ENCODE measurements at places on chromosomes 3 and 15.

DNA sequence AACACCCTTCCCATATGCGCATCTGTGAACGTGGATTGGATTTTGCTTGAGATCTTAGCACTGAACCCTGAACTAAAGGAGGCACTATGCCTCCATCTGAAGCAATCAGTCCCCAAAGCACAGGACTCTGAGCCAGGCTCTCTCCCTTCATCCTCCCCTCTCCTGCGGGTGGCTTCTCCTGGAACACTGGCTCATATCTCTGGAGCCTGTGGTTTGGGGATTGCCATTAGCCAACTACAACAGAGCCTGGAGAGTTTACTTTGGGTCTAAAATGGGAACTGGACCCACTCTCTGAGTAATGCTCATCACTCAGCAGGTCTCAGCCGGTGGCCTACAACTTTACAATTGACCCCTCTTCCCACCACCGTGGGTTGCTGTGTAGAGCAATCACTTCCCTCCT lies 190.8 kb upstream of the HES1 start:
- DNase-seq, result no peak

- no peak for DNase-seq
Measured at GRCh38 chr15:66679657-66680108, 22.4 kb upstream of the SMAD6 start.

DNA sequence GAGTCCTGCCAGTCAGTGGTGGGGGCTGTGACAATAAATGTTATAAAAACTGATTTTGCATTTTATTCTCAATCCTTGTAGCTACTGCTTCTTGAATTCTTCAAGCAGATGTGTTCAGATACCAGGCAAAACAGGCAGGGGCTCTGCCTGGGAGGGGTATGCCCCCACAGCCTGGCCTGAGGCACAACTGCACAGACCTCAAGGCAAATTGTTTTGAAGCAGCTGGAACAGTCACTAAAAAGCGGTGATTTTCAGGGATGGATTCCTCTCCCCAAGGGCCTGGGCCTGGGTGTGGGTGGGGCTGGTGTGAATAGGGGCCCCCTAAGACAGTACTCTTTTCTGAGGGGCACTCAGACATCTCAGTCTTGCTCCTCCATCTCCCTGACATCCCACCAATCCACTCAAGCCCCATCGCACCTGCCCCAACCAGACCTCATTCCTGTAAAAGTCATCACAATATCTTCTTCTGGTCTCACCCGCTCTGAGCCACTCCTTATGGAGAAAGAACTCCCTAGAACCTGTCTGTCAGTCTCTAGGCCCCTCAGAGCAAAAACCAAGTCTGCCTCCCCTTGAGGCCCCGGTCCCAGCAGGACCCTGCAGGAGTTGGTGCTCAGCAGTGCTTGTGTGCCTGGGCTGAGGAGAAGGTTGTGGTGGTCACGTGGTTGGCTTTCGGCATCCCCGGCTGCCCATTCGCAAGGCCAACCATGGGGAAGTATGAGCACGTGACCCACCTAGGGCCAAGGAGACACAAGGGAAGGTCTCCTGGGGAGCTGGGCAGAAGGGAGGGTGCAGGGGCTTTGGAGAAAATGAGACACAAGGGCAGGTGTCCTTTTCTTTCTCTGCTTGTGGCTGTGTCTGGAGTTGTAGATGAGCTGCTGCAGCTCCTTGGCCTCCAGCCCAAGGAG lies 2.9 kb upstream of the PSTPIP1 start:
- DNase-seq, result no peak

DNA sequence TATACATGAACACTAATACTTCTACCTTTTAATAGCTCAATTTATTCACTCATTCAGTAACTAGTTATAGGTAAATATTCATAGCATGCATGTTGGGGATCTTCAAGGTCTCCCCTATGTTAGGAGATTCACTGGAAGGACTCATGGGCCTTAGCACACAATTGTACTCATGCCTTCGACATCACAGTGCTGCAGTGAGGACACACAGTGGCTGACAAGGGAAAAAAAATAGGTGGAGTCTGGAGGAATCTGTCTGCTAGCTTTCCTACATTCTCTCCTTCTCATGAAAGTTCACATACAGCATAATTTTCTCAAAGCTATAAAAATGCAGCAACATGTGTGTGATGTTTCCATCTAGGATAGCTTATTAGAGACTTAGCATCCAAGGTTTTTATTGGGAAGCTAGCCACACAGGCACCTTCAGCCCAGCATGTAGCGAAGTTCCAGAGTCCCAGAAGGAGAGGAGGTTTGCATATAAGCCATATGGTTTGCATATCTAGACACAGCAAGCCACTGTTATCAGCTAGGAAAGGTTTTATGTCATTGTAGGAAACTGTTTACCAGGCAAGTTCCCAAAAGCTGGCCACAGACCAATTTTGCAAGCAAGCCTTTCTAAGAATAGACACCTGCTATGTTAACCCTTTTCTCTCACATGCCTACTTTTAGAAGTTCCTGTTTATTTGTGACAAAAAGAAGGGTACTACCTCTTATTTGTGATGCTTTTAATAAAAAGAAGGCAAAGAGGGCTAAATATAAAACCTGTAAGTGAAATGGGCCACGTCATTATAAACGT lies 46.4 kb downstream of the MORC1 start:
- DNase-seq, result no peak

GRCh38 chr3:15659254-15659975 lies 57.9 kb downstream of the BTD start:
- no peak for DNase-seq

GRCh38 chr3:98644168-98644567 lies 50.8 kb upstream of the CPOX start:
- no peak for DNase-seq

DNA sequence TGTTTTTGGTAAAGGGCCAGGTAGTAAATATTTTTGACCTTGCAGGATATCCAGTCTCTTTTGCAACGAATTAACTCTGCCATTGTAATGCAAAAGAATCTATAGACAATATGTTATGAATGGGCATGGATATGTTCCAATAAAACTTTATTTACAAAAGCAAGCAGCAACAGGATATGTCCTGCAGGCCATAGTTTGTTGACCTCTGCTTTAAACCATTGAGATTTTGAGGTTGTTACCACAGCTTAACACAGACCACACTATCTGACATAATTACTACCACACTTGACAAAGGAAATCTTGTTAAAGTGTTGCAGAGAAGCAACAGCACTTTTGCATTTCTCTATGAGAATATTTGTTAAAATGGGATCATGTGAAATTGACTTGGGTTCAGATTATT lies 349.3 kb downstream of the ERC2 start:
- no peak for DNase-seq

GRCh38 chr3:36792342-36792741 lies 28.0 kb upstream of the DCLK3 start:
- DNase-seq, result no peak

- DNase-seq, result no peak
Measured at GRCh38 chr15:99932676-99933402, 199.6 kb upstream of the LYSMD4 start.

DNA sequence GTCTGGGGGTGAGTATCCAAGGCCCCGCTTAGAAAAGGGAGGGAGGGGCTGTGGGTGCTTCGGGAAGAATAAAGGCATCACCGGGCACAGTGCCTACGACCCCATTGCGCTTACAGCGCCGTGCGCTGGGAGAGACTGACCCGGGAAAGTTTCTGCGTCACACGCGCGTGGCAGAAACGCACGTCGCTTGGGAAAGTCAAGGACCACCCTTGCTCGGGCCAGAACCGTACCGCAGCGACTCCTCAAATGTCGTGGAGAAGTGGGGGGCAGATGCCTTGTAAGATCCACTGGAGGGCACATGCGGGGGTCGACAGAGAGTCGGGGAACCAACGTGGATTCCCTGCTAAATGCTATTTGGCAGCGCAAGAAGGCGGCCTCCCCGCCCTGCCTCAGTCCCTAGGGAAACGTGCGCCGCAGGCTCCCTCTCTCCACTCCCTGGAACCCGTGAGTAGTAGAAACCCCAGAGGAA lies 2.4 kb downstream of the ADAMTS9 start:
- no peak for DNase-seq

- DNase-seq, result no peak
Measured at GRCh38 chr15:64897345-64897985, 14.2 kb upstream of the ANKDD1A start.

DNA sequence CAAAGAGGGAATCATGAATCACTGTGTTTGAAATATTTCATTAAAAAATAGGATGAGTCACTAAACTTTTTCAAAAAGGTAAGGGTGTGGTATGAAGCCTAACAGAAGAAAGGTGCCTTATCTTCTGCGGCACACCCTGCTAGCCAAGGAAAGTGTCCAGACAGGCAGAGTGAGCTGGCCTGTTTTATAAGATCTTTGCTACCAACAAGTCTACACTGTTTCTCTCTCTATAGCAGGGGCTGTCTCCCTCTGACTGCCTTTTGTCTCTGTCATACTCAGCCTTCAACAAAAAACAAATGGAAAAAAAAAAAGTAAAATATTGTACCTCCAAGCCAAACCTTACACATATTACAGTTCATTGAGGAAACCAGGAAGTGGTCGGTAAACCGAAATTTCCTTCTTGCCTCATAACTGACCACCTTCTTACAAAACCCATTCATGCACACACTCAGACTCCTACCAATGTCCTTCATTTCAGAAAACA lies 9.1 kb downstream of the ZDHHC3 start:
- DNase-seq, result no peak

DNA sequence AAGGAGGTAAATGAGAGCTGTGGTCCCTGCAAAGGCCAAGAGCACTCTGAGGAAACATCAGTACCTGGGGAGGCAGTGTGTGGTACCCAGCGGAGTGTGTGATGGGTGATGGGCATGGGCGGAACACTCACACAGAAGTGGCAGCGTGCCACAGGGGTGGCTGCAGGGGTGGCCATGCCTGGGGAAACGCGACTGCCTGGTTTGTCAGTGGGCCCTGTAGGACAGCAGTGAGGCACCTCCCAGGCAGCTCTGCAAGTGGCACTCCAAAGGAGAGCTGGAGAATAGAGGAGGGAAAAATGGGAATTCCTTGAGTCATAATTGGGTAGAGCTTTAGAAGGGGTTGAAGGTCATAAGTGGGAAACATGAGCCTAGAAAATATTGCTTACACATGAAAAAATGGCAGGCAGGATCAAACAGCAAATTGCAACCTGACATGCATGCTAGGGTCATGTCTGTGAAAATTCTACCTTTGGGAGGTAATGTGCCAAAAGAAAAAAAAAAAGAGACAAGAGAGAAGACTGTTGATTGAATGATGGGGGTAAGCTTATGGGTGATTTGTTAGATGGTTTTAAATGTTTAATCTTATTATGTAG lies 138.4 kb downstream of the RPLP1 start:
- no peak for DNase-seq

DNA sequence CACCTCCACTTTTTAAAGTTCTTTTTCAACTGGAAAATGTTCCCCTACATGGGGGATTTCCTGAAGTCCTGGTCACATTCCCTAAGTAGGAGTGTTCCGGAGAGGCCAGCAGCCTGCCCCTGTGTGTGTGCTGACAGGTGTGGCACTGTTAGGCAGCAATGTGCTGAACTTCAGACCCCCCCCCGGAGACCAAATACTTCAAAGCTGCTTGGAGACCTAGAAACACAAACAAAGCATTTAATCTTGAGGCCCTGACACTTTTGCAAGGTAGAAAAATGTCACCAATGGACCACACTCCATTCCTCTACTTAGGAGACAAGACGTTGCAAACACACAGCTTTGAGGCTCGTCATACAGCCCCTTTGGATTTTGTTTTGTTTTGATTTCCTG lies 259.6 kb upstream of the CTNNB1 start:
- DNase-seq, result no peak

DNA sequence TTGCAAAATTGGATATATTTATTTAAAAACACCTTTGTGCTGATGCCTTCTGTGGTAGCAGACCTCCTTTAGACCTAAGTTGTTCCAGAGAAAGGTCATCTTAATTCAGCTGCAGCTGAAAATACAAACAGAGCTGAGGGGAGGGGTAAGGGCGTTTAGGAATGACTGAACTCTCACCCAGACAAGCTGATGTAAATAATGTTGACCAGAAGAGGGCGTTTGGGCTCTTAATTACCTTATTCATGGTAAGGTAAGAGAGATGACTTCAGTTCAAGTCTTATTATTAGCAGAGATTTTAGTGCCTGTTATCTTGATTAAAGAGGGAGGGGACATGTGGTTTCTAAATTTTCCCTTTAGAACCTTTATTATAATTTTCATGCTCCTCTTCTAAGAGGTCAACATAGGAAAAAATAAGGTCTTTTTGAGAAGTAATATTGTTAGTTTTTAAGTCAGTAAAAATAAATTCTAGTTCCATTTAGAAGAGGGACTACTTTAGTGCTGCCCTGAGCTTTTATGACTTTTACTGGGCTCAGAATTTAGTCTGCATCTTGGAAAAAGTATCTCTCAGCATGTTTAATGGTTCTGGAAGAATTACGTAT lies 46.3 kb downstream of the GPR171 start:
- peak; percentile 65 for DNase-seq

DNA sequence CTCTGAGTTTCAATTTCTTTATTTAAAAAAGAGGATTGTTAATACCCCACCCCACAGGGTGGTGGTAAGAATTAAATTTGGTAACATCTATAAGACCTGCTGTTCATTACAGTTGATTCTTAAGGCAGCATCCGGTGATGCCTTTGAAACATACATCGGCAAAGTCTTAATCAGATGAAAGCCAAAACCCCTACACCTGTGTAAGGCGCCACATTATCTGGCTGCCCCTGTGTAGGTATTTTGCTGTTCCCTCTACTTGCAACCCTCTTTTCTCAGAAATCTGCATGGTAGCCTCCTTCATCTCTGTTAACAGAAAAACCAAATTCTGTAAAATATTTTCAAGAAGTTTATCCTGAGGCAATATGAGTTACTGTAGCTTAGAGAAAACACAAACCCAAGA lies 90.0 kb downstream of the ST6GAL1 start:
- DNase-seq, result no peak

- DNase-seq, result no peak
Measured at GRCh38 chr15:97867870-97868269, 92.6 kb upstream of the ARRDC4 start.

- no peak for DNase-seq
Measured at GRCh38 chr15:77191230-77191834, 120.4 kb upstream of the TSPAN3 start.

DNA sequence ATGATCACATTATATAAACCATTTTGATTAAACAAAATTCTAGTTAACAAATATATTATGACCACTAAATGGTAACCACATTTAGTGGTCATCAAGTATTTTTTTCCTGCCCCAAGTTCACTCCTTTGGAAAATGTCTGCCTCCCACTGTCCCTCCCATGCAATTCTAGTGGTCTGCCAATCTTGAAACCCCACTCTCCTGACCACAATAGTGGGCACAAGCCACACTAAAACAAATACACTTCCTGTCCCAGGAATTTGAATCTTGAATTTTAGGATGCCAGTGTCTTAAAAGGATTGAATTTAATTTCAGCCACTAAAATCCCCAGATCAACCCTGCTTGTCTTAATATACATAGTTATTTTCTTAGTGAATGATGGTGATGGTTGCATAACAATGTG lies 14.0 kb upstream of the GPR156 start:
- DNase-seq, result no peak

All from NCI-H1417 treated with DMSO at 0.1 percent for 48 hours (cell line).